ENCODE measurements at places on chromosomes 5 and 9.

- no peak for DNase-seq
These were observed 179.7 kb upstream of the ADAMTSL1 start for GRCh38 chr9:18294229-18294628.

DNA sequence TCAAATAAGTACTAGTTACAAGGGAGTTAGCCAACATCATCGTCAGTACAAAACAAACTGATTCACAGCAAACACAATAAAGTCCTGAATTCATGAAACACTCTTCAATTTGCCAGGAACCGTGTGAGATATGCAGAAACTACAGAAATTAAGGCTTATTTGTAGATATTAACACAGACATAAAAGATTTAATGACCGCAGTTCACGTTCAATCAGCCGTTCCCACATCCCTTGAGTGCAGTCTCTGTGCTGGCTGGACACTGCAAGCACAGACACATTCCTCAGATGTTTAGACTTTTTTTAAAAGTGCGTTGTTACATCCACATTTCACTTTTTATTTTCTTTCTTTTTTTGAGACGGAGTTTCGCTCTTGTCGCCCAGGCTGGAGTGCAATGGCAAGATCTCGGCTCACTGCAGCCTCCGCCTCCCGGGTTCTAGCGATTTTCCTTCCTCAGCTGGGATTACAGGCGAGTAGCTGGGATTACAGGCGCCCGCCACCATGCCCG lies 566 bp upstream of the CEP78 start:
- no peak for DNase-seq

- no peak for DNase-seq
These were observed 32.4 kb downstream of the IRF1 start for GRCh38 chr5:132458226-132458560.

GRCh38 chr9:129617167-129617566 lies 3.7 kb downstream of the C9orf50 start:
- DNase-seq = no peak

DNA sequence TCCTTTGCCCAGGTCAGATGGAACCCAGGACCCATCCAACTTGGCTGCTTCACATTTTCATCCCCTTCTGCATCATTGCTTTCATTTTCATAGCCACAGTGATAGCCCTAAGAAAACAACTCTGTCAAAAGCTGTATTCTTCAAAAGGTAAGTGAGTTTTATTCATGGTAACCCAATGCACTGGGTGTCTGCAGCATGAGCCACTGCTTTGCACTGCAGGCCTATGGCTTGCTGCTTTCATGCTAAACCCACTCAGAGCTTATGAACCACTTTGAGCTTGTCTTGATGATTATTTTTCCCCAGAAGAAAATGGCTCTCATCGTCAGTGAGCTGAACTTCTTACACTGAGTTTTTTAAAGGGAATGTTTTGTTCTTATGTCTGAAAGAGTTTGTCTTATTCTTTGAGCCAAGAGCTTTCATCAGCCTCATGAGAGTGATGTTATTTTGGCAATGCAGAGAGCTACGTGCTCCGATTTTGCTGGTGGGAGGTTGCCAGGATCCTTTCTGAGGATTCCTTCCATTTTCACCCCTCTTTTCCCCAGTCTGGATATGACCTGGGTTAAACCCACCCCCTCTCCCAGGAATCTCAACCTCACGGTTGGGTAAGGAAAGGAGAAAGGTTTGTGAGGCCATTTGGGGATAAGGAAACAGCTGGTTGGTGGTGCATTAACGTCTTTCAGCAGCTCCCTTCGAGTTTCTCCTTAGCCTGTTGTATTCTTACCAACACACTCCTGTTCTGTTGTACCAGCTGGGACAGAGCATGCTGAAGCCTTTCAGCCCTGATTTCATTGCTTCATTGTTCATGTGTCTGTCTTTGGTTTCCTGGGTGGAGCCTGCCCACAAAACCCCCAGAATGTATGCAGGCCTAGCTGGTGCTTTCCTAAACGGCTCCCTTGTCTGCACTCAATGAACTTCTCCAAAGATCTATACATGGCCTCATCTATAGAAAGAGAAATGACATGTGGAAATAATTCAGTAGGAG lies 47.6 kb downstream of the PDCD1LG2 start:
- DNase-seq = peak; percentile 71

- DNase-seq = no peak
These were observed 2.5 kb upstream of the ST6GALNAC4 start for GRCh38 chr9:127919253-127919815.

GRCh38 chr5:153753645-153754432 lies 263.4 kb downstream of the GRIA1 start:
- no peak for DNase-seq

DNA sequence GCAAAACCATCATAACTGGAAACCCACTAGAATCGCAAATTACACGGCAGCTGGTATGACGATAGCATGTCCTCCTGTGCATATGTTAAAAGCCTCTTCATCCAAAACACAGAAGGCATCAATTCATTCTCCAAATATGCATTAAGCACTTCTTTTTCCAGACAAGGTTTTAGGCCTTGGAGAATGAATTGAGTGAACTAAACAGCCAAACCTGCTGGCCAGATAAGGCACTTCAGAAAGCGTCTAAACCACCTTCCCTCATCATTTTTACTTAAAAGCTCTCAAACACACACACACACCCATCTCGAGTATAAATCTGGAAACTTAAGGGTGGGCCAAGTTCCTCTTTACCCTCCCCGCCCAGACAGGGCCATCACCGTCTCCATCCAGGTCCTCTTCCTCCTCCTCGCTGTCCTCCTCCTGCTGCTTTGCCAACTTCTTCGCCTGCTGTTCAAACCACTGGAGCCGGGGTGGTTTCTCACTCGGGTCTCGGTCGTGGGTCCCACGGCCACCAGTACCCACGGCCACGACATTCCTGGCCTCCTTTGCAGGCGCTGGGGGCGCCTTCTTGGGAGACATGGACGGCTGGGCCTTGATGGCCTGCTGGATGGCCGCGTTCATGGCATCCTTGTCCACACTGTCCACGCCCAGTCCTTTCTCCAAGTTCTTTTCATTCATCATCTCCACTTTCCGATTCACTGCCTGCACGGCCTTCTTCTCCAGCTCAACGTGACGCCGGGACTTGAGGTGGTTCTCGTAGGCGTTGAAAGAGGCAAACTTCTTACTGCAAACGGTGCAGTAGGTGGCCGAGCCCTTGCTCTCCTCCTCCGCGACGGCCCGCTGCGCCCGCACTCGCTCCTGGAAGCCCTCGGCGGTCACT lies 696 bp downstream of the ZNF622 start:
- no peak for DNase-seq

GRCh38 chr9:76687861-76688391 lies 76.3 kb upstream of the PCA3 start:
- no peak for DNase-seq

DNA sequence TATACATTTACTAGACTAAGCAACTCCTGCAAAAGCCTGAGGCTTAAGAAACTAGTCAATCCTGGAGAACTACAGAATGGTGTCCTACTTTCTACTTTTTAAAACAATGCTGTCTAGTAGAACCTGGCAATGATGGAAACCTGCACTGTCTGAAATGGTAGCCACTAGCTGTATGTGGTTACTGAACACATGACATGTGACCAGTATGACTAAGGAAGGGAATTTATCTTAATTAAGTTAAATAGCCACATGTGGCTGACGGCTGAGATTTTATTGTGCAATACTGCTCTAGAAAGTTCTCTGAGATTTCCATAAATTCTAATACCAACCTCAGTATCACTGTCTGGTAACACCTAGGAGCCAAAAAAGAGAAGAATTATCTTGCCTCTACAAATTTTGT lies 44.9 kb upstream of the RAPGEF6 start:
- DNase-seq = no peak

GRCh38 chr5:138824924-138825863 lies 49.9 kb downstream of the LRRTM2 start:
- no peak for DNase-seq

DNA sequence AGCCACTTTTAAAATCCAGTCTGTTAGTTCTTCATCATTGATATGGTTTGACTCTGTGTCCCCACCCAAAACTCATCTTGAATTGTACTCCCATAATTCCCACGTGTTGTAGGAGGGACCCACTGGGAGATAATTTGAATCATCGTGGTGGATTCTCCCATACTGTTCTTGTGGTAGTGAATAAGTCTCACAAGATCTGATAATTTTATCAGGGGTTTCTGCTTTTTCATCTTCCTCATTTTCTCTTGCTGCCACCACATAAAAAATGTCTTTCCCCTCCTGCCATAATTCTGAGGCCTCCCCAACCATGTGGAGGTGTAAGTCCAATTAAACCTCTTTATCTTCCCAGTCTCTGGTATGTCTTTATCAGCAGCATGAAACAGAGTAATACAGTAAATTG lies 26.9 kb upstream of the SH3TC2 start:
- DNase-seq = no peak

DNA sequence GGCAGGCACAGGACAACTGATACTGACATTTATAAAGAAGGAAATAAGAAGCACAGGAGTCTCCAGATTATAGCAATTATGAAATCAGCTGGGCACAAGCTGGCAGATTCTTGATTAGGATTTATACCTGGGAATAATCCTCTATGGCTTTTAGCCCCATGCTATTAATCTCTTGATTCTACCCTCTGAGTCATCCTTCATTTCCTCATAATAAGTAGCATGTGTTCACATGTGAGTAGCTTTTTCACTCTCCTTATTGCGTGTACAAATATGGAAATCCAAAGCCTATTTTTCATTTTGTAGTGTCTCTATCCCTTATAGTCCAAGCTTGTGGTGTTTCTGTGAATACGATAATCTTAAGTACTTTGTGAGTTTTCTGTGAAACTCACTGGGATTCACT lies 185.0 kb upstream of the PRLR start:
- no peak for DNase-seq

DNA sequence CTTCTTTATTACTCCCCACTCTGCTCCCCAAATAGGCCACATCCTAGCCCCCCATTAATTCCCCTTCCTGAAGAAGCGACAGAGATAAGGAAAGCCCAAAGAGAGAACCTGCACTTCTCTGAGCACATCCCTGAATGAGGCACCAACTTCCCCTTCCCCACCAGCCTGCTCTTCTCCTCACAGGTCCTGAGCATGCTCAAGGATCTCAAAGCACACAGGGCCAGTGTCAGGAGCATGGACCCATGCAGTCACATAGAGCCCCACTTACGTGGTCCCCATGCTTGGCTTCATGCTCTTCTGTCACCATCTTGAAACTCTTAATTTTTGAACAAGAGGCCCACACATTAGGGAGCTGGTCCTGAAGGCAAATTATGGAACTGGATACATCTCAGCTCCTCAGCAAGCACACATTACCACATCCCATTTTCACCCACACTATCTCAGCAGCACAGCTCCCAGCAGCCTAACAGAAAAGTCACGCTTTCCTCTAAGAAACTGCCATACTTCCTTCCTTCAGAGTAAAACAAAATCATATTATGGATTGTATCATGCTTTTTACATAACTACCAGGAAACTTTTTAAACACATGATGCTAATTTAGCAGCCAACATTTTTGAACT lies 99.8 kb downstream of the NFIB start:
- no peak for DNase-seq

DNA sequence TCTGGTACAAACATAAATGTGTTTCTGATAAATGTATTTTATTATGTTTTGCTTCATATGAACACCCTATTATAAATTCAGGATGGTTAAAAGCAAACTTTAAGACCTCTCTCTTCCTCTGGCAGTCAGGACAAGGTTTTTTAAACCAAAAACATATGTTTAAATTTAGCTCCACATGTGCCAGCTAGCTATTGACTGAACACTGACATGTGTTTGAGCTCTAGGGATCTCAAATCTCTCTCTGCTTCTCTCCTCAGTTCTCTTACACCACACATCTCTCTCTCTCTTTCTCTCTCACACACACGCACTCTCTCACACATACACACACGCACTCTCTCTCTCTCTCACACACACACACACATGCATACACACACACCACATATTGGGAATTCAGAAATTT lies 150.1 kb upstream of the RFX3 start:
- no peak for DNase-seq

DNA sequence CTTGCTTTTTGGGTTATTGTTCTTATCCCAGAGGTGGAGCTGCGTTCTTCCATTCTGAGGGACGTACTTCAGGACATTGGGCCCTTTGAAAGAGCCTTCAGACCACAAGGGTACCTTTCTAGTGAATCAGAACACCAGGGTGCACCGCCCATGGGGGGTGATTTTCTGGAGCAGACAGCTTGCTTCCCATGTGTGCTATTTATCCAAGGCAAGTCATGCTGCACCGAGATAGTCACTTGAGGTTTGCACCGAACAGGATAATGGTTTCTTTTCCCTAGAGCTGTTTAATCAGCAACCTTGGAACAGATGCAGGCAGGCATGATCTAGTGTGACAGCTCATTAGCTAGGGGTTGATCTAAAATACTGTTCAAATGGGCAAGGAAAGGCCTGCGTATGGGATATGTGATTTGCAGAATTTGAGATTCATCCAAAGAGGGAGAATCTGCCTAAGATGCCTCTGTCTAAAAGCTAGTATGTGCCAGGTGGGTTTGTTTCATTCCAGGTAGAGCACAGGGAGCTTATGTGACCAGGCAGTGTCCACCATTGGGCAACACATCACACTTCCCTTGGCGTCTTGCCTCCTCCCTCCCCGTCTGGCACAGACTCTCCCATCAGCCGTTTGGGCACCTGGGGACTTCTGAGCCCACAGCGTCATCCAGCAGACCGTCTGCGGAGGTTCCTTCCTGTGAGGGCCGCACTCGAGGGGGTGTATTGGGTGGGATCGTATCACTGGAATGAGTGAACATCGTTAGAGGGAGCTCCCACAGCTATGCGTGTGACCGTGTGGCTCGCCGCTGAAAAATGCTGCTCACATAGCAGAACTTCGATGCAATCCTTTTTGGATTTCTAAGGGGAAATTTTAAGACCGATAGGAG lies 23.0 kb downstream of the ABL1 start:
- DNase-seq = no peak

GRCh38 chr9:124779368-124780059 lies 2.6 kb downstream of the OLFML2A start:
- no peak for DNase-seq

DNA sequence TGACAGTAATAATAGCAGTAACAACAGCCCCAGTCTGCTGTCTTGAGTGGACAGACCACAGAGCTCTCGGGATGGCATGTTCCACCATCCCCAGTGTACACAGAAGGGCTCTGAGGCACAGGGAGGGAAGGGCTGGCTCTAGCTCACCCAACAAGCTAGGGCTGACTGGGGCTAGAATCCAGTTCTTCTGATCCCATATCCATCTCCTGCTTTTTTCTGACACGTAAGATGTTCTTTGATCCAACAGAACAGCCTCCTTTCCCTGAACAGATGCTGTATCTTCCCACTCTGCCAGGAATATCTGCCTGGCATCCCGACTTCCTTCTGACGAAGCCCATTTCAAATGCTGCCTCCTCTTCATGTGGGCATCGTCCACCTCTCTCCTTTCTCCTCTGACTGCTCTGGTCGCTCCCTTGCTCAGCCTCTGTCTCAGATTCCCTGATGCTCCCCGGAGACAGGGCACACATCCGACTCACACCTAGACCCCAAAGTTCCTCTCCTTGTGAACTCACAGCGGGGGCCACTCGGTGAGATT lies 43.6 kb upstream of the CLK4 start:
- DNase-seq = no peak

- DNase-seq = no peak
These were observed 234.1 kb downstream of the FBXL7 start for GRCh38 chr5:15734058-15734457.

- DNase-seq = no peak
These were observed 57.3 kb downstream of the SNCAIP start for GRCh38 chr5:122369253-122369815.
